ENCODE measurements at places on chromosomes 7 and 10. TPM values are rescaled to one million over a fixed set of nuclear protein-coding genes. Genes with fewer than 3 reads are reported as not detected.

GRCh38 chr10:17878896-17879295, 69.7 kb downstream of the MRC1 start:
- no peak for DNase-seq

DNA sequence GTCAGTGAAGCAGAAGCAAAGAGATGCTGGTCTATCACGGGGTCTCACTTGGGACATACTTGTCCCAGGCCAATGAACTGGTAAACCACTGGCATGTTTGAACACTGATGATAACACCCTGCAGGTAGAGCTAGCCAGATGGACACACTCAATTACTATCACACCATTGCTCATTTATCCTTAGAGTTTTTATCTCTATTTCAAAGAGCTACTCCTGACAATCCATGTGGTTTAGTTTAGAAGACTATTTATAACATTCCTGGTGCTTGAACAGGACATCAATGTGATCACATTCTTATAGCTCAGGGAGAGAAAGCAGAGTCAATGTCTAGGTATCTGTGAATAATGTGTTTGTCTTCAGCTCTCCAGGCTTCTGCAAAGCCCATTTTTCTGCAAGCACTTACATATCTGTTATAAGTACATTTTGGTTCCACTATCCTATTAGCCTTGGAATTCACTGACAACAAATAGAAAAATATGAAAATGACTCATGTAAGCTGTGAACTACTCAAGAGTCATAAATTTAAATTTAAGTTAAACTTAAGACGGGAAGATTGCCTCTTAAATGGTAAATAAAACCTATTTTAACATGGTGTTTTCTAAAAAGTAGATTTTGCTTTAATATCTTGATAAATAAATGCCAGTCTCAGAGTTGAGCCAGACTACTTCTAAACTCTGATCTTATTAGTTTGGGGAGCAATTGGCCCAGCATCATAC, 106.7 kb upstream of the MBL2 start:
- no peak for DNase-seq

DNA sequence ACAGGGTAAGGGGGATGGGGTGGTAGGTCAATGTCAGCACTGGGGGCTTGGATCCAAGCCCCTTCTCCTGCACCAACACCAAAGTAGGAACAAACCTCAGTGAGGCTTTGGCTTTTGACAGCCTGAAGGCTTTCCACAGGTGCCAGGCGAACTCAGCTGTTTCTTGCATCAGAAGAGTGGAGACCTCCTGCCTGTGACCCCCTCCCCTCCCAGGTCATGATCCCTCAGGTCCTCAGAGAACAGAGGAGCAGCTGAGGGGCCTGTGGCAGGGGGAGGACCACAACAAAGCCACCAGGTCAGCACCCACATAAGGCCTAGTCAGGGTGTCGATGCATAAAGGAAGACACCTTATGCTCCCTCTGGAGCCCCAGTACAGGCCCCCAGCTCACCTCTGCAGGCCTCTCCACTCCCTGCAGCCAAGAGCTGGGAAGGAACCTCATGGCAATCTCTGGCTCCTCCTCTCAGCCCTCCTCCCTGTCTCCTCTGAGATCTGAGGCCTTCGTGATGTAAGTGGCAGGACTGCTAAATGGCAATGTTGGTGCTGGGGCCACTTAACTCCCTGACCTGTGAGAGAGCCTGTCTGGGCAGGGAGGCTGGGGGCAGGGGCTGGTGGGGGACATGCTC, 19.1 kb upstream of the PRRT4 start:
- peak; percentile 17 for DNase-seq

The MKX gene
- total RNA-seq: not detected

DNA sequence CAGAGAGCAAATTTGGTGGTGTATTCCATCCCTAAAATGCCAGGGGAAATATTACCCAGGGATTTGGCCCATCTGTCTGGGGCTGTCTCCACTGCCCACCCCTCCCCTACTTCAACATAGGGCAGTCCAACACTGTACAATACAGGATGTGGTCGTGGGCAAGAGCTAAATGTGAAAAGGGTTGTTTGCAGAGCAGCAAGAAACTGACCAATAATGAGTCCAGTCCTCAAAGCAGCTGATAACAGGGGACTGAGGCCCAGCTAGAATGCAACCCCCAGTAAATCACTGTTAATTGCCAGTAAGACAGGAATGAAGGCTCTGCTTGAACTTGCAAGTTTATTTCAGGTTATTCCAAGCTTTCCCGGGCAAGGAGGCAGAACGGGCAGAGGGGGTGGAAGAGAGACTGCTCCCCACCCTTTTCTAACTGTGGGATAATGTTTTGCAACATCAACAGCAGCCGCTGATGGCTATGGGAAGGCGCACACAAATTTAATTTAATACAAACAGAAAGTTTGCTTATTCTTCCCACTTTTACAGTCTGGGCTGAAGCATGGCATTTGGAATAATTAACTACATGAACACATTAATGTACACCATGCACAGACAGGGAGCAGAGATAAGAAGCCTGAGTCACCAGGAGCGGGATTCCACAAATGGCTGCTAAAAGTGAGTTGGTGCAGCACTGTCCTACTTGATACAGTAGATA, 36.8 kb downstream of the AFAP1L2 start:
- DNase-seq: no peak

DNA sequence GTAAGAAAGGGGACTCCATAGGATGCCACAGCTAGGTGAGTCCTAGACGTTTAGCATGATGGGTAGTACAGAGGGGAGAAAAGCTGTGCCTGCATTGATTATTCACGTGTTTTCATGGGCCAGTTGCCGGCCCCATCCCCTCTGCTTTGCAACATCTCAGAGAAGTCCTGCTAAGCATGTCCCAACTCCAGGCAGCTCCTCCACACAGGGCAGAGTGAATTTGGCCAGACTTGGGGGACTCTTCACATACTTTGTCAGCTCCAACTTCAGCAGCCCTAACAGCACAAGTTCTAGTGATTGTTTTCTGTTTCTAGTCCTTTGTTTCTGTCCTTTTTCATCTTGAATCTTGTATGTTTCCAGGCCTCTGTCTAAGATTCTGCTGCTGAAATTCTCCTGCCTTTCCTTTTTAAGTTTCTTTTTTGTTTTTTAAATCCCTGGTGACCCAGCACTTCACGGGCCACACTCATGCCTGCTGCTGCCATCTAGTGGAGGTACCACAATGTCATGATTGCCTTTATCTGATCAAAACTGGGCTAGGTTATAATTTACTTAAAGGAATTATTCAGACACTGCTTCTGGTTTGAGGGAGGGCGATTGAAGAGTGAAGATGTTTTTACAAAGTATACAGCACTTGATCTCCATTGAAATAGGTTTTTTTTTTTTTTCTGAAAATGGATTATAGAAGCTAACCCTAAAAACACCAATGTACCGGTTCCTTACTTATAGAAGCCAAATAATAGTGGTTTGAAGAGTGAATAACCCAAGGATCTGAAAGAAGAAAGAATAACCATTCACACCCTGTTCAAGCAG, 276.9 kb downstream of the CSTF2T start:
- peak; percentile 57 for DNase-seq

The NME8 gene
- total RNA-seq: not detected

GRCh38 chr7:51054231-51054630, 262.4 kb downstream of the COBL start:
- no peak for DNase-seq

- DNase-seq: peak; percentile 45
Observed at GRCh38 chr10:120423431-120424197, 33.4 kb upstream of the PLPP4 start.

- peak; percentile 94 for DNase-seq
Observed at GRCh38 chr7:116259871-116260440, 49.6 kb downstream of the TES start.

The NKX6-2 gene
- not detected for total RNA-seq

- no peak for DNase-seq
Observed at GRCh38 chr7:112420236-112420861, 29.9 kb upstream of the IFRD1 start.

DNA sequence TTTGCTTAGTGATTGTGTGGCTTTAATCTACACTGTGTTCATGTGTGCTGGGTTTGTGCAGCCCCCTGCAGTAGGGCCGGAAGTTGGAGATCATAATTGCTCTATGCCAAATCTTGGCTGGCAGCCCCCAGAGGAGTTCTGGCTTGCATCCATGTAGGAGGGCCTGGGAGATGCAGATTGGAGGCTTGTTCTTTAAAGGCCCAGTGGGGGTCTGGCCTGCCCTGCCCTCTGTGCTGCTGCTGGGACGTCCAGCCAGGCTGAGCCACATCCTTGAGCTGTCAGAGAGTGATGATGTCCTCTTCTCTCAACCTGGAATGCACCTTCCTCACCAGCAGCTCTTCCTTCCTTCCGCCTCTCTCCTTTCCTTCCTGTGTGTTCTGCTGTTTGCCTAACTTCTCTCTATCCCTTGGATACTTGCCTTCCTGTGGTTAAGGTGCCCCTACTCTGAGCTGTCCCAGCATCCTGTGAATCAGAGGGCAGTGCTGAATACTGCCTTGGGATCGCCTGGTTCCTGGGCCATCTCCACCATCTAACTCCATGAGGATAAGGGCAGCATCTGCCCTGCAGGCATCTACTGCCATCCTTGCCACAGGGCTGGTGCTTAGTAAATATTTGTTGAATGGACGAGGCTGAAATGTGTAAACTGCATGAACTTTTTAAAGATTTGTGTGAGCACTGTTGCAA, 30.2 kb downstream of the DOCK1 start:
- DNase-seq: peak; percentile 13
